ENCODE measurements at places on chromosomes 2 and 18.
A peak's percentile ranks its signal among the peaks of the same experiment; 100 is the strongest.

DNA sequence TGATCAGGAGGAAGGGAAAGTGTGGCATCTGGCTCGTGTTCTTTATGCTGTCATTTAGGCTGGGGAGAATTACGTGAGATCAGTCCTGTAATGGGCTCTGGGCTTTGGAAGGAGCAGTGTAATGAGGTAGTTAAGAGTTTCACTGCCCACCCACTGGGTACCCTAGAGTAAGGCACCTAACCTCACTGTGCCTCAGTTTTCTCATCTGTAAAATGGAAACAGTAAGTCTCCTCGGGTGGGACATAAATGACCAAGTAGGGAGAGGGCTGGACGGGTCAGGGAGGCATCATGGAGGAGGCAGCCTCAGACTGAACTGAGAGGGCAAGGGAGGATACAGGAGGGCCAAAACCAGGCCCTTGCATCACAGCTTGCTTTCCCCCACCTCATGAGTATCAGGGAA lies 97.3 kb upstream of the MCFD2 start:
- DNase-seq = no peak

- no peak for DNase-seq
Measured at GRCh38 chr2:7867867-7868266, 814.0 kb upstream of the ID2 start.

DNA sequence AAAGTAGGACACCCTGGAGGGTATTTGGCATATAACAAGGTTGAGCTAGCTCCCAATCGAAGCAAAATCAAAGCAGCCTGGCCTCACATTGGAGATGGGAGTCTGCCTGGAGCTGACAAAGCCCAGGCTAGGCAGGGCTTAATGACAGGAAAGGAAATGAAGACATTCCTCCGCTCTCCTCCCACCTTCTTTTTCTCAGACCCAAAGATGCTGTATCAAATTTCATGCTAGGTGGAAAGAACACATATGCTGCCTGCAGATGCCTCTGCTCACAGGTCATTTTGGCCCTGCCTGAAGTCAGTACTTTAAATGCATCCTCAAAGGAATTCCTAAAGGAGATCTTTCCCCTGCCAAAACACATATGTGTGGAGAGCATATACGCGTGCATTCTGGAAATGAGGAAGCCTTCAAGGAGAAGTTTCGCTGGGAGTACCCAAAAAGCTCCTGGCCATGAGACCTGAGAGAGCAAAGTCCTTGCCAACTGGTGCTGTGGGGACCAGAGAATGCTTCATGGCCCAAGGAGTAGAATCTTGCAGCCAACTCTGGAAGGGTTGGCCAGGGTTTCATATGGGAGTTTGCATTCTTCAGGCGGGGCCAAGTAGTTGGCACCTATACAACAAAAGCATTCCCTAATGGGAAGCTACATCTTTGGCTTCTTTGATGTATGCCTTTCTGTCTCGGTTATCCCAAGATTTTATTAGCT lies 88.0 kb downstream of the AQP4 start:
- DNase-seq = peak; percentile 42

- peak; percentile 85 for DNase-seq
Measured at GRCh38 chr2:37414470-37414949, 70.1 kb downstream of the QPCT start.

DNA sequence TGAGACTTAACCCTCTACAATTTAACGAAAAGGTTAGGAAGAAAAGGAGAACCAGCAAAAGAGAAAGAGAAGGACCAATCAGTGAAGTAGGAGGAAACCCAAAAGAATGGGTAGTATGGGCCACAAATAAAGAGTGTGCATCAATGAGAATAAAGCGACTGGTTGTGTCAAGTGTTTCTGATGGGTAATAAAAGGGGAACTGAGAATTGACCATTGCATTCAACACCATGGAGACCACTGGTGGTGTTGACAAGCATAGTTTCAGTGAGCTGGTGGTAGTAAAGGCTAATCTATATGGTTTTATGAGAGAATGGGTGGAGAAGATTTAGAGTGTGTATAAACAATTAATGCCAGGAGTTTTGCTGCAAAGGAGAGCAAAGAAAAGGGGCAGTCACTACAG lies 75.4 kb downstream of the CSRNP3 start:
- no peak for DNase-seq

- peak; percentile 76 for DNase-seq
Measured at GRCh38 chr18:32271672-32272208, 81.9 kb downstream of the MEP1B start.

DNA sequence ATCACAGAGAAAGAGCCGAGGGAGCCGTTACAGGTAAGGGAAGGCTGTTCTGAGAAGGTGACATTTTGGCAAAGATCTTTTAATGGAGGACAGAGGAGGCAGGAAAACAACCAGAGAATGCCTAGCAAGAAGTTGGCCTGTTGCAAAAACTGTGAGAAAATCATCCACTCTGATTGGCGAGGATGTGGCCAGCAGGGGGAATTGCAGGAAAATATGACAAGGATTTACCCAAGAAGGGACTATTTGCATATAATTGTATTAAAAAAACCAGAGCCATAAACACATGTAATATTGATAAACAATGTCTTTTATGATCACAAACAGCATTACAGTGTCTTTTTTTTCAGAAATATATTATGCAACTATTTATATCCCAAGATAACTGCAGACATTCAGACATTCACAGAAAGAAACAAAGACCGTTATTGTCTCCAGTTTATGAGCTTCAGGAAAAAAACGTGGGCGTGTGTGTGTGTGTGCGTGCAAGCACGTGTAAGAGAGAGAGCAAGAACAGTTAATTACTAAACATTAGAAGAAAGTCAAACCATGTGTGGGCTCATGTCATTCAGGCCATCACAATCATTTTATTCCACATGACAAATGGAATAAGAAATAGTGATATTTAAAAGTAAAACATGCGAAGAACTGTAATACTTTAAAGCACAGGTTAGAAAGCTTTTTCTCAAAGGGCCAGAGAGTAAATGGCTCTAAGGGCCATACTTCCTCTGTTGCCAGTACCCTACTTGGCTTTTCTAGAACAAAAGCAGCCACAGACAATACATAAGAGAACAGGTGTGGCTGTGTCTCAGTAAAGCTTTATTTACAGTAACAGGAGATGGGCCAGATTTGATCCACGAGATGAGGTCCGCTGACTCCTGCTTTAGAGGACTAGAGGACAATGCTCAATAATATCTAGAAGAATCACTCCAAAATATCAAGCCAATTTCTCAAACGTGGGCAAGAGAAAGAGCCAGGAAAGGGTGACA lies 324.1 kb downstream of the DLGAP1 start:
- DNase-seq = peak; percentile 5

GRCh38 chr2:96485751-96486651 lies 19.2 kb downstream of the NEURL3 start:
- peak; percentile 83 for DNase-seq

DNA sequence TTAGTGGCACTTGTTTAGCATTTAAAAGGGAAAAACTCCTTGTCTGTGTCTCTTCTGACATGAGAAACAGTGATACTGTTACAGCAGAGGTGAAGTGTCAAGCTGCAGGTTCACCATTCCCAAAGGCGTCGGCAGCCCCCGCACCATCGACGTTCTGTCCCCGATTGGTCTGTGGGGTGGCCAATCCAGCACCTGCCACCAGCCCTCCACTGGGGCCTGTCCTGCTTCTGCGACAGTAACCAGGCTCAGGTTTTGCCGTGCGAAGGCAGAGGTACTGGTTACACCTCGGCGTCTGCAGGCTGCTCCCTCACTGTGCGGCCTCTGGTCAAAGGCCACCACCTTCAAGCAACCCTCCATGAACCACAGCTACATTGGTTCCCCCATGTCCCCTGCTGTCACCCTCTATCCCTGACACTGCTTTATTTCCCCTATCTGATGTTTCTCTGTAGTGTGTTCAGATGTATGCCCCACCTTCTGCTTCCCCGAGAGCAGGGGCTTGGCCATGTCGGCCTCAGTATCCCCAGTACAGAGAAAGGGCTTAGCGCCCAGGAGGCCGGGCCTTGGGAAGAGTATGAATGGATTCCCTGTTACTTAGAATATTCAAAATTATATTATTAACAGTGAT lies 8.6 kb upstream of the ESPNL start:
- DNase-seq = no peak

DNA sequence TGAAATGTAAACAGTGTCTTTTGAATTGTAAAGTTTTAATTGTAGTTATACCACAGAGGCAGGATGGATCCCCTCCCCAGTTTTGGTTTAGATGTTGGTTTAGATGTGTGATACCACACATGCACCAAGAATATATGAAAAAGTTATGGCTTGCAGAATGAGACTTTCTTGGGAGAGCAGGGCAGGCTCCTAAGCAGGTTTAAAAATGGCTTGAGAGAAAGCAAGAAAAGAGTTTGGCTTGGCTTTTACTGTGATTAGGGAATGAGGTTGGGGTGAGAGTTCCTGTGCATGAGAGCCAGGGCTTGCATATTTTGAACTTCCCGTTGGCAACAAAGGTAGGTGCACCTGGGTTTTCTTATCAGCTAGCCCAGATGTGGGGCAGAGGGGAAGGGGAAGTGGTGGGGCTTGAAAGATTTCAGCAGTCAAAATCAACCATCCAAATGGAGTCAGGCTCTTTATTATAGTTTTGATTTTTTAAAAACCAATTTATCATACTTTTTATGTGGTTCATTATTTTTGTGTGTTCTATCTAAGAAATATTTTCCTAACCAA lies 246.9 kb downstream of the MTX2 start:
- no peak for DNase-seq

DNA sequence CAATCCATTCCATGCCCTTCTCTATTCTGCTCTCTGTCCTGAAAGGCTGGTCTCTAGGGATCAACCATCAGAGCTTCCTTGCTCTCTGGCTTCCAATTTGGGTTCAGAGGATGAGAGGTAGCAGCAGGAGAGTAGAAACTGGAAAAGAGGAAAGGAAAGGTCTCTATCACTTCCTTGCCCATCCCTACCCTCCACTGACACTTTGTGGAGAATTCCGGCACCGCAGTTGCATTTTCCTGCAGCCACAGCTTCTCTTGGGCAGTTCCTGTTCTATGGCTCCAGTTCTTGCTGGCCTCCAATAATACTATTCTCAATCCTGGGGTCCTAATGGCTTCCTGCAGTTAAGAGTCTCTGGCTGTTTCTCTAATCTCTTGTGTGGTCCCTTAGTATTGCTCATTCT lies 13.3 kb upstream of the IMPACT start:
- no peak for DNase-seq

DNA sequence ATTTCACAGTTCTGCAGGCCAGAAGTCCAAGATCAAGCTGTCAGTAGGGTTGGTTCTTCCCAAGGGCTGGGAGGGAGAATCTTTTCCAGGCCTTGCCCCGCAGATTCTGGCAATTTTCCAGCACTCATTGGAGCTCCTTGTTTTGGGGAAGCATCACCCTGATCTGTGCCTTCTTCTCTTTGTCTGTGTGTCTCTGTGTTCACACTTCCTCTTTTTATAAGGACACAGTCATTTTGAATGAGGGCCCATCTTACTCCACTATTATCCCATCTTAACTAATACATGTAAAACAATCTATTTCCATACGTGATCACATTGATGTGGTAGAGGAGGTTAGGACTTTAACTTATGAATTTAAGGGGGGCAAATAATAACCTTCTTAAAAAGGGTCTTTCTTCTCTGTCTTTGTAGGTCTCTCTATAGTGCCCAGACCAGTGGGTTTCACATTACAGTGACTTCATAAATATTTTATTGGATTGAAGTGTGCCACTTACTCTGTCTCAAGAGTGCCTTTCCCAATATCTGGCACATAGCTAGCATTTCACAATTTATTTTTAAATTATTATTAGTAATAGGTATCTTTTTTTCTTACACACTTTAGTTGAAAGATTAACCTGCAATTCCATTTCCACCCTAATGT lies 68.9 kb upstream of the CBLN2 start:
- DNase-seq = no peak

- DNase-seq = peak; percentile 70
Measured at GRCh38 chr2:64488050-64488974, 34.4 kb downstream of the LGALSL start.

DNA sequence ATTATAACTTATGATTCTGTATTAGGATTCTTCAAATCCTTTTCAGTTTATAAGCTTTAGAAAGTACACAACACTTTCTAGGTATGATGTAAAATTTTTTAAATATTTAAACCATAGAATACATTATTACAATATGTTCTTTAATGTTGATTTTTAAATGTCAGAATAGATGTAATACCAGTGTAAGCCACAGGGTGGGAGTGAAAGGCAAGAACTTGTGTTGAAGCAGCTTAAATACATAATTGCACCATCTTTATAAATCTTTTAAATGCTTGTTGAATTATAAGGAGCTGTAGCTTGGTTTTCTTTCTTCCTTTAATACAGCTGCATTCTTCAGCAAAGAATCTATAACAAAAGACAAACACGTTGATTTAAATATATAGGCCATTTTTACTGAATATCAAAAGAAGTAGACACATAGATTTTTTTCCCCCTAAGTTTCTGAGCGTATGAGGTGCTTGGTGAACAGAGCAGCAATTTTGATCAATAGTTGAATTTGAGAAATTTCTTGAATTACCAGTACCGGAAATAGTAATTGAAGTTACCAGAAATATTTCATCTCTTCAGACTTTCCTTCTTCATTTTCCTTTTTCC lies 63.0 kb downstream of the TANK start:
- DNase-seq = peak; percentile 77

- no peak for DNase-seq
Measured at GRCh38 chr2:119553687-119554344, 9.6 kb downstream of the CFAP221 start.

- no peak for DNase-seq
Measured at GRCh38 chr2:215479536-215480240, 43.8 kb upstream of the FN1 start.

DNA sequence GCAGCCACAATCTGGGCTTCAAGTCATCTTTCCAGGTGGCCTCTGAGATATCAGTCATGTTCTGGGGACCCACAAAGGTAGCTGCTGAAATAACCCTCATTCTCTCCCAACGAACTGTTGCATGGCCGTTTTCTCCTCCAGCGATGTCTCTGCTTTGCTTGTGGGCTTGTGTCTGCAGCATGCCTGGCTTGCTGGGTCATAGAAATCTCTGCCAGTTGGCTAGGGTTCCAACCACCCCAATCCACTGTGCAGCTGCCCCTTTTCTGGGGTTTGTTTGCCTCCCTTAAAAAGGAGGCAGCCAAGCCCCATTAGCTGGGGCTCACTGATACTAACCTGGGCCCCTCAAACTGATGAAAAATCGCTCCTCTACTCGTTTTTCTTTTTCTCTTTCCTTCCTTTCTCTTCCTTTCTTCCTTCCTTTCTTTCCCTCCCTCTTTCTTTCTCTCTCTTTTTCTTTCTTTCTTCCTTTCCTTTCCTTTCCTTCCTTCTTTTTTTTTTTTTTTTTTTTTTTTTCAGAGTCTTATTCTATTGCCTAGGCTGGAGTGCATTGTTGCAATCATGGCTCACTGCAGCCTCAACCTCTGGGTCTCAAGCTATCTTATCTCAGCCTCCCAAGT lies 680.0 kb downstream of the EPHA4 start:
- DNase-seq = no peak

Measured in cardiac fibroblast (primary cell).